Fibroblast of pulmonary artery (primary cell): ENCODE measurements at places on chromosomes 5 and 9.
A peak's percentile ranks its signal among the peaks of the same experiment; 100 is the strongest.

DNA sequence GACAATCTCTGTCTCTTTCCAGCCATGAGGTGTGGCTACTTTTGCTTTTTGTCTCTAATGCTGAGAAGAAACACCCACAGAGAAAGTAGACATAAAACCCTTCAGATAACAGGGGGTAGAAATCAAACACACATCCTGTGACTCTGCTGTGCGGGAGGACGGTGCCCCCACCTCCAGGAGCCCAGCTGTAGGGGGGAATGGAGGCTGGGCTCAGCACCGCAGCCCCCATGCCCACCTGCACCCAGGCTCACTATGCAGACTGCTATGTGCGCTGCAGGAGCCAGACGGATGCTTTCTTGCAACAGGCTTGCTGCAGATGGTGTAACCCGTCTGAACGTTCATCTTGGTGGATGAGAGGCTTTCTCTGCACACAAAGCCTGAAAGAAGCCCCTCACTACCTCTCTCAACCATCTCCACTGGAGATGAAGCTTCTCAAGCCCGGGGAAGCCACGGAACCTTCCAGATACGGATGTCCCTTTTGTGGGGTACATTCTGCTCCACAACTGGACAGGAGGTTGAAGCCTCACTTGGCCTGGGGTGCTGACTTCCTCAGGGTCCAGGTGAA is 207.2 kb downstream of the GADD45G start:
- DNase-seq: no peak

GRCh38 chr9:3740690-3741419 is 215.1 kb upstream of the RFX3 start:
- no peak for DNase-seq

- peak; percentile 21 for DNase-seq
These were observed 292.3 kb upstream of the WWC1 start for GRCh38 chr5:167999182-167999581.

DNA sequence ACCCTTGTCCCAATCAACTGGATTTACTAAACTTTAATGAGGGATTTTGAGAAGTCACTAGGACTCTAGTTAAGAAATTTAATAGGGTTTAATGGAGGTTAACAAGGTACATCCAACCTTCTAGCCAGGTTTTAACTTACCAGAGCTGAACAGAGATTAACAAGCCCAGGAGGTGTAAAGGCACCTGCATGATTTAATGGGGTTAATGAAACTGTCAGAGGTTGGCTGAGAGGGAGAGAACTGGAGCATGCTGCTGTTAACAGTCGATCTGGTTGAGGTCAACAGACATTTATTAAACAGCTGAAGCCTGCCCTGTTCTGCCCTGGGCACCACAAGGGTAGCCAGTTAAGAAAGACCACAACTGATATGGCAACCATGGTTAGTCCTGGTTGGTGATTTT is 13.6 kb downstream of the HAND1 start:
- no peak for DNase-seq

- DNase-seq: peak; percentile 37
These were observed 372.1 kb upstream of the RIOK2 start for GRCh38 chr5:97554977-97555643.

DNA sequence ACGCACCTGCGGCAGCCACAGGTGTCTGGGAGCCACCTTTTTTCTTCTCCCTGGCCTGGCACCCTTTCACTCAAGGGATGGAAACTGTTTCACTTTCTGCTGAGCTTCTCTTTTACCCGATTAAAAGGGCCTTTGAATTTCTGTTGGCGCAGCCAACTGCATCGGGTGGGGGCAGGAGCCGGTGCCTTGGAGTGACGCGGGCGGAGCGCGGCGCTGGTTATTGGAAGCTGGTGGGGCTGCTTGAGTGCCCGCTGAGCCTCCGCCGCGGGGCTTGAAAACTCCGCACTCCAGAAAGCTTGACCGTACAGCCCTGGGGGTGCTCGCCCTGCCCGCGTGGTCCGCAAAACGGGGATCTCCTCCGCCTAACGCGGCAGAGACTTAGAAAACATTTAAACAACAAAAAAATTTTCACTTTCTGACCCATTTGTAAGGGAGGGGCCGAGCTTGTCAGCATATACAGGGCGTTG is 52.0 kb upstream of the TJP2 start:
- DNase-seq: peak; percentile 68

DNA sequence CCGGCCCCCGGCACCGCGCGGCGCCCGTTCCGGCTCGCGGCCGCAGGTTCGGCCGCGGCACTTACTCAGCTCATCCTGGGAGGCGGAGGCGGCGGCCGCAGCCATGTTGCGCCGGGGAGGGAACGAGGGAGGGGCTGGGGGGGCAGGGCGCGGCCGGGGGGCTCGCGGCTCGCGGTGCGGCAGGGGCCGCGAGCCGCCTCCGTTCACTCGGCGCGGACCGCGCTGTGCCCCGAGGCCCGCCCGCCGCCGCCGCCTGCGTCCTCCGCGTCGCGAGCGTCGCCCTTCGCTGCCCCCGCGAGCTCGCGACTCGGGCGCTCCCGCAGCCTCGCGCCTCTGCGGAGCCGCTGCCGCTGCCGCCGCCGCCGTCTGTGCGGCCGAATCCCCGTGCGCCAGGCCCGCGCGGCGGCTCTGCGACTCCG is 735 bp downstream of the ECPAS start:
- no peak for DNase-seq

- peak; percentile 29 for DNase-seq
These were observed 19.6 kb upstream of the TMEM252 start for GRCh38 chr9:68560071-68560844.

GRCh38 chr5:126514131-126514557 is 80.9 kb downstream of the ALDH7A1 start:
- DNase-seq: peak; percentile 58

DNA sequence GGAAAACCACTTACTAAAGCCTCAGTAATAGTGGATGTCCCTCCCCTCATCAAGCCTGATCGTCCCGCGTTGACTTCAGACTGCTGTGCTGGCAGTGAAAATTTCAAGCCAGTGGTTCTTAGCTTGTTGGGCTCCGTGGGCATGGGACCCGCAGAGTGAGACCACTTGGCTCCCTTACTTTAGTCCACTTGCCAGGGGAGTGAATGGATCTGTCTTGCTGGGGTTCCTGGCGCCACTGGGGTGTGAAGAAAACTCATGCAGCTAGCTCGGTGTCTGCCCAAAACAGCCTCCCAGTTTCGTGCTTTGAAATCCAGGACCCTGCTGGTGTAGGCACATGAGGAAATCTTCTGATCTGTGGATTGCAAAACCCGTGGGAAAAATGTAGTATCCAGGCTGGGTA is 480.0 kb upstream of the IZUMO3 start:
- DNase-seq: no peak

DNA sequence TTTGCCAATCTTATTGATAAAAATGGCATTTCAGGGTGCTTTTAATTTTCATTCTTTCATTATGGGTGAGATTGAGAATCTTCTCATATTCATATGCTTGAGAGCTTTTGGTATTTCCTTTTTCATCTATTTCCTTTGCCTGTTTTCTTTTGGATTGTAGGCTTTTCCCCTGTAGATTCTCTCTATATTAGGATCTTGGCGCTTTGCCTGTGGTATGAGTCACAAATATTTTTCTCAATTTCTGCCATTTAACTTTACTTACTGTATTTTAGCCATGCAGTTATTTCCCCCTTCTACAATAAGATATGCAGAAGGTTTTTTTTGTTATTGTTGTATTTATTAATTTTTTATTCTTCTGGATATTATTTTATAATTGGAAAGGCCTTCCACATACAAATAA is 21.5 kb upstream of the KLF9 start:
- DNase-seq: peak; percentile 91

DNA sequence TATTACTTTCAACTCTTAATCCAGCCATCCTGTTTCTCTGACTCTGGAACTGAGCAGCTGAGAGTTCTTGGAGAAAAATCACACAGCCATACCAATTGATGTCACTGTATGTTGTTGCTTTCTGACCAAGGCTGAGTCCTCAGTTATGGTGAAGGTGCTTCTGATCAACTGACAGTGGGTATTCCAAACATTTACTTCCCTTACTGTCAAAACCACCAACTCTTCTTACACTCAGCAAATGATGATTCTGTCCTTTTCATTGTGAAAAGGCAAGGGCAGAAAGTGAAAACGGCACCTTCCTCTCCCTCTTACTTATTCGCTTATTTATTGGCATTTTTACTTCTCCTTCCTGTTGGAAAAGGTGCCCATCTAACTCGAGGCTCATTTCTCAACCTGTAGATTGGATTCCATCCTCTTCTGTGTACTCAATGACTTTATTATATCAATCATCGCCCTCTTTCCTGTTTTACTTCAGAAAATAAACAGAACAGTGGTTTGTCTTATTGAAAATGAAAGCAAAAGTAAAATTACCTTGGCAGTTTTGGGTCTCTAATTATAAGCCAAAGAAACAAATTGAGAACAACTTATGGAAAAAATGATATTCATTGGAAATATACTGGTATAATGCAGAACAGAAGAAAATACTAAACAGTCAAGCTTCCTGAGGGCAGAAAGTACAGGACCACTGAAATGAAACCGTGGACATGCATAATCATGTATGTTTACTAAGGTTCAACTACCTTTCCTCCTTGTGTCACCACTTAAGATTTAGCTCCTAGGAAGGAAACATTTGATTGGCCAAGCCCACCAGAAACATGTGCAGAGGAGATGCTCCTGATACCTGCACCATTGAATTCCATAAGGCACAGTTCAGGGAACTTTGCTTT is 104.5 kb upstream of the CHD1 start:
- DNase-seq: no peak

DNA sequence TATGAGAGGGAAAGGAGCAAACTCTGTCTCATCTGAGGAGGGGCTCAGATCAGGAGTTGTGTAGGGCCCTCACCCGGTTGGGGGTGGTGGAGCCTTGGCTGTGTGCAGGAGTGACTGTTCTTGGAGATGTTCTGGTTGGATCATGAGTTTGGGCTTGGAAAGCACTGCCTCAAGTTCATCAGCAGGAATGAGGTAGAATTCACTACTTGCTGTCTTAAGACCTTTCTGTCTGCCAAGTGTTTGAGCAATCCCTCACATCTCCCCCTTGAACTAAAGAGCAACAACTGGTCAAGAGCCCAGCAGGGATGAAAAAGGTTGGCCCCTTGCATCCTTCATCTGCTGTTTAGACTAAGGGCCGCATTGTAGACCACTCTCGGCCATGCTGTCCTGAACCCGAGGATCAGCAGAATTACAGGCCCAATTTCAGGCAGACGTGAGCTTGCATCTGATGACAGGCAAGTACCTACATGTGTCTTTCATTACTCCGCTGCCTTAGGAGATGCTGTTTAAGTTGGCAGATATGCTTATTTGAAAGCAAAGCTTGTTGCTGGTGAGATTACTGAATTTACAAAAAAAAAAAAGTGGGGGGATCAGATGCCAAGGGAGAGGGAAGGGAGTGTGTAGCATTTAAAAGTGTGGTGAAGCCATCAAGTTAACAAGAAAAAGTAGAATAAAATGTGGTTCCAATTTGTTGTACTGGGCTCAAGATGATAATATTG is 36.4 kb downstream of the PIK3R1 start:
- DNase-seq: peak; percentile 86

DNA sequence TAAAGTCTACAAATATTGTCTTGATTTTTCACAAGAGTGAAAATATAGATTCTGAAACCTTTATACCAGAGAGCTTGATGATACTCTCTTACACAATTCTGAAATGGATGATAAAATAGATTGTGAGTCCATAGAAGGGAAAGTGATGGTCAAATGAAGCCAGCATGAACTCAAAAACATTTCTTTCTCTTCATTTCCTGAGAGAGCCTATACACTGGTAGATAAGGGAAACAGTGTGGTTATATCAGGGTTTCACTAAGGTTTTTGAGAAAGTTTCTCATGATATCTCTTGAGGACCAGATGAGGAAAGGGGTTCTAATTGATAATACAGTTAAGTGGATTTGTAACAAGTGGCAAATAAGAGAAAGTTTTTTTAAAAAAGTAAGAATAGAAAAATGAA is 254.1 kb downstream of the PJA2 start:
- no peak for DNase-seq

GRCh38 chr5:2752059-2752820 is 763 bp upstream of the IRX2 start:
- DNase-seq: no peak

- peak; percentile 31 for DNase-seq
These were observed 435.8 kb upstream of the PAPPA start for GRCh38 chr9:115717711-115718173.

GRCh38 chr5:68306361-68307014 is 90.9 kb downstream of the PIK3R1 start:
- no peak for DNase-seq

DNA sequence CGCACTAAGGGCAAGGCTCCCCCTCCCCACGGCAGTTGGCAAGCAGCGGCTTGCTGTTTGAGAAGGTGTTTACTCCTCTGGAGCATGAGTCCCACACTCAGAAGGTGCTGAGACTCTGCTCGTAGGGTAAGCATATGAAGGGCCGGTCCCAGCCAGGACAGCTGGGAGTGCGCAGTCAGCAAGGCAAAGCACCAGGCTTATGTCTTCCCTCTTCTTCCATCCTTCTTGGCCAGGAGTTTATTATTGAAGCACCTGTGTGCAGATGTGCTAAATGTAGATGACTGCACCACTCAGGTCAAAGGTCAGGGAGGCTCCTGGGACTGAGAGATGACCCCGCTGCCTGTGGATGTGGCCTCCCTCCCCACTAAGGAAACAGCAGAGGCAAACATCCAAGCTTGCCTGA is 27.0 kb upstream of the CDKN2AIPNL start:
- DNase-seq: no peak

- no peak for DNase-seq
These were observed 600.7 kb upstream of the PTGER4 start for GRCh38 chr5:40078898-40079575.

GRCh38 chr9:99666571-99666970 is 155.1 kb upstream of the NR4A3 start:
- no peak for DNase-seq

GRCh38 chr5:106361905-106362304 is 1308.8 kb downstream of the EFNA5 start:
- no peak for DNase-seq

- no peak for DNase-seq
These were observed 553.0 kb upstream of the ZNF462 start for GRCh38 chr9:106309925-106310324.

DNA sequence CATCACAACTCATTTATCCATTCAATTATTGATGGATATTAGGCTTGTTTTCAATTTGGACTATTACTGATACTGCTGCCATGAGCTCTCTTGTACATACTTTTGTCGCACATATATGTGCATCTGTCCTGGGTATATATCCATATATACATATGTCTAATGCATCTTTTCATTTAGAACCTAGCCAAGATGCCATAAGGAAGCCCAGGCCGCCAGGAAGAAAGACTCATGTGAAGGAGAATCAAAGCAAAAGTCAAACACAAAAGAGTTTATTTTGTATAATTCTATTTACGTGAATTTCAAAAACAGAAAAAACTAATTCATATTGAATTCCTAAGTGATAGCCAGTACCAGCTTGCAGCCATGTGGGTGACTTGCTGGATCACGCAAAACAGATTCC is 79.0 kb downstream of the ADAMTS12 start:
- DNase-seq: no peak

- DNase-seq: peak; percentile 95
These were observed 57.3 kb downstream of the GADD45G start for GRCh38 chr9:89661956-89662717.

GRCh38 chr9:5670079-5670478 is 41.2 kb downstream of the RIC1 start:
- DNase-seq: no peak
